ENCODE measurements at places on chromosomes 5 and 9.

DNA sequence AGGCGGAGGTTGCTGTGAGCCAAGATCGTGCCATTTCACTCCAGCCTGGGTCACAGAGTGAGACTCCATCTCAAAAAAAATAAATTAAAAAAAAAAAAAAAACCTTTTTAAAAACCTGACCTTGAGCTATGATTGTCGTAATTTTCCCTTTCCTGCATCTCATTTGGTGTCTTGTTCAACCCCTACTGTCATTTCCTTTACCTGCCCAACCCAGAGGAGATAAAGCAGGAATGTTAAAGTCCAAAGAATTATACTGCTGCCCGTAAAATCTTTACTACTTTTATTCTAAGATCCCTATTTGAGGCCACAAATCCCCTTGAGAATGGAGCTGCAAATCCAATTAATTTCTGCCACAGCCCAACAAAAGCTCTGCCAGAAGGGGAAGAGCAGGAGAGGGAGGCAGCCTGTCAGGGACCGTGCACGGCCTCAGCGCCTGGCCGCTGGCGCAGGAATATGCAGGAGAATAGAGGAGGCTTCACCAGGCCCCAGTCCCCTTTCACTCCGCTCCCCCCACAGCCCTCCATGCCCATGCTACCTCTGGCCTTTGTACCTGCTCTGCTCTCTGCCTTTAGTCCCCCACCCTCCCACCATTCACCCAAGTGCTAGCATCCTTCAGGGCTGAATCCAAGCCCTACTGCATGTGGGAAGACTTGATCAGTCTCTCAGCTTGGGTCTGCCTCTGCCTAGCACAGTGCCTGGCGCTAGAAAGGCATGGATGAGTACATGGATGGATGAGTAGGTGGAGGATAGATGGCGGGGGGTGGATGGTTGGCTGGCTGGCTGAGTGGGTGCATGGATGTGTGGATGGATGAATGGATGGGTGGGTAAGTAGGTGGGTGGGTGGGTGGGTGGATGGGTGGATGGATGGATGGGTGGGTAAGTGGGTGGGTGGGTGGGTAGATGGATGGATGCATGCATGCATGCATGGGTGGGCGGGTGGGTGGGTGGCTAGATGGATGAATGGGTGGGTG, 99.8 kb upstream of the SARDH start:
- DNase-seq = no peak

DNA sequence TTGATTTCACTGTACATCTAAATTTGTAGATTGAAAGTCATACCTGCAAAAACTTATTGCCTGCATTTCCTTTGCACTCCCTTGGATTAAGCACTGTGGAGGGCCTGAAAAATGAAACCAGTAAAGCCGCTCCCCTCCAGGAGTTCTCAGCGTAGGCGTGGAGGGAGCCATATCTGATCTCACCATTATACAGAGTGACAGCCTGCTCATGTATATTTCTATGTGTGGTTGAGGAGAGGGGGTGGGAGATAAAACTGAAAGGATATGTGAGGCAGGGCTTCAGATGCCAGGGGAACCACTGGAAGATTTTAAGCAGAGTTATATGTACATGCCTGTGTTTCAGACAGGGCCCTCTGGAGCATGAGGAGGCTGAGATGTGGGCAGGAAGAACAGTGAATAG, 303.0 kb downstream of the MSX2 start:
- DNase-seq = no peak

DNA sequence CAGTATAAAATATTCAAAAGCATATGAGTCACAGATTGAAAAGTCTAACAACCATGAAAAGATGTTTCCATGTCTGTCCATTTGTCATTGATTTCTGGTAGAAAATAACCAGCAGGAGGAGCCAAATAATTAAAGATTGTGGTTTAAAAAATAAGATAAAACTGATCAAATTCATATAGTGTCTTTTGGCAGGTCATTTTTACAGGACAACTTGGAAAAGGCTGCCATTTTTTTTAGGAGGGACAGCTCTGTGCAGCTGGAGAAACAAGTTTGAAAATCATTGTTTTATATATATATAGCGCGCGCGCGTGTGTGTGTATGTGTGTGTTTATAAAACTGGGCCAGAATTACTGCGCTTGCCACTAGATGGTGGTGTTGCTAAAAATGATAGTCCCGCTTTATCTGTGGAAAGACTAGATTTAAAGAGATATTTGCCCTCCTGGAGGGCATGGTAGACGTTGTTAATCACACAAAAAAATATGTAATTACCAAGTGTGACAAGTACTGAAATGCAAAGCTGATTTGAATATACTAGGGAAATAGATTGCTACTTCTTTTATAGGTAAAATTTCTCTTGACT, 1.3 kb upstream of the TRMO start:
- peak; percentile 81 for DNase-seq

- peak; percentile 74 for DNase-seq
Observed at GRCh38 chr9:132372177-132373095, 17.6 kb upstream of the SETX start.

DNA sequence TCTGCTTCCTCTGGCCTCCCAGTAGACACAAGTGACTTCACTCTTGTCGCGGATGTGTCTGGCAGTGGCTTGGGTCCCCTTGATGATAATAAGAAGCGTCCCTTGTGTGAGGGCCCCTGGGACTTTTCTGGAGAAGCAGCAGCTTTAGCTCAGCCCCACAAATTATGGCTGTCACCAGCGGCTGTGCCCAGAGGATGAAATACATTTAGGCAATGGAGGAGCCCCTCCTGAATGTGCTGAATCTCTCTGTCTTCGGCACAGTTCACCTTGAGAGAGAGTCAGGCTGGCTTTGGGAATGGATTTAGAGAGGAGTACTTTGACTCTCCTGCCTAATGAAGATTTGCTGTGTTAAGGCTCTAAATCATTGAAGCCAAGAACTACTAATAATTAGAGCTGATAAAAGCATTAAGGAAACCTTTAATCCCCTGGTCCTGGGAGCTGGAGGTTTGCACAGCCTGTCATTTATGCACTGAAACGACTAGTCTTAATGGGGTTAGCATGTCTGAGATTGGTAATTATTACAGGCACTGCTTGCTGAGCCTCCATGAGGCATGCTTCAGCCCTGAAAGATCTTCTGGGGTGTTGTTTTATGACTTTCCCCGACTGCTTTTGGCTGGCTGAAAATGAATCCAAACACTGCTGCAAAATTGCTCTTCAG, 127.0 kb downstream of the TENT4A start:
- DNase-seq = no peak

DNA sequence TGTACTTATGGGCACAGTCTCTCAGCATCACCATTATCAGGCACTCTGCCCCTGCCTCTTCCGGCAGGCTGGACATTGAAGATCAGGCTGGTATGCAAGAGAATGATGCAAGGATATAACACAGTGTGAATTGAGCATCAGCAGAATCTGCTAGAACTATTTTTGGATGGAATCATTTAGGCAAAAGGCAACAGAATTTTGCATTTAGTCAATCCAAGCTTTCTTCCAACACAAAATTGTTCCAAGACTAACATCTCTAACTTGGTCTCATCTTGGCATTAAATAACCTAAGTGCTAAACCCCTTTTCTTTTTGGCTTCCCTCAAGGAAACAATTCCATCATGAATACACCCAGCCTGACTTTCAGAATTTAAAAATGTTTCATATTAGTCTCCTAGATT, 339.9 kb downstream of the PRELID2 start:
- DNase-seq = no peak

DNA sequence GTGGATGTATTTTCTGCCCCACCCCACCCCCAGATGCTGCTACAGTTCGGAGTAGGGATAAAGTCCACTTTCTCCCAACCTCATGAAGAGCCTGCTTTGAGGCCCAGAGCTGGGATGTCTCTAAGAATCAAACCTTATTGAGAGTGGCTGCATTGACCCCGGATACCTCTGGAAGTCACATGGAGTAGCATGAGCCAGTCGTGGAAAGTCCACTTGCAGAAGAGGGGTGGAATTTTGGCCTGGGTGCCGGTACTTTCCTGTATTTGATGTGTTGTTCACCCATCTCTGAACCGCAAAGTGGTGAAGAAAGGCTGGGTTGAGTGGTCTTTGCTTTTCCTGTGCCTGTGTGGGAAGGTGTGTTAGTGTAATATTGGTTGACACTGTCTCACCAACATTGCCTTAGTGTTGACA, 3.7 kb downstream of the OTULIN start:
- DNase-seq = no peak

DNA sequence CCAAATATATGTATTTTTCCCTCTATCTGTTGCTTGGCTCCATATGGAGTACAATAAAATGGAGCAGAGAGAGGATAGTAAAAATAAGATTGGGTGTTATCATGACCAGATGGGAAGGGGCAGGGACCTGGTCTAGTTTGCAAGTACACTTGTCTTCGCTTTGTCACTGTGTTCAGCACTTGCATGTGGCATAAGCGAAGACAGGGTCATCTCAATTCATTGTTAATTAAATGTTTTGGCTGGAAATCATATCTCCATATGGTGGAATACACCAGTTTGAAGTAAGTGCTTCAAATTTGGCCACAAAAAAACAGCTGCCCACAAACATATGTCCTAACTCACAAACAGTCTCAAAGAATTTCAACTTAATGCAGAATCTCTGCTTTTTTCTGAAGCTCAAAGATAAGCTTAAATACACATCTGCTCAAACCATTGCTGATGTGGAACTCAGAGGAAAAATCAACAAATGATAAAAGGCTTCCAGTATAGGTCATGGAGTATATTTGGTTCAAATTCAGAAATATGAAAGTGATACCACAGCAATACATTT, 865.4 kb downstream of the TLE4 start:
- peak; percentile 95 for DNase-seq

Data from lung (tissue), 17 donors.